ENCODE measurements at places on chromosomes 7 and 10.

DNA sequence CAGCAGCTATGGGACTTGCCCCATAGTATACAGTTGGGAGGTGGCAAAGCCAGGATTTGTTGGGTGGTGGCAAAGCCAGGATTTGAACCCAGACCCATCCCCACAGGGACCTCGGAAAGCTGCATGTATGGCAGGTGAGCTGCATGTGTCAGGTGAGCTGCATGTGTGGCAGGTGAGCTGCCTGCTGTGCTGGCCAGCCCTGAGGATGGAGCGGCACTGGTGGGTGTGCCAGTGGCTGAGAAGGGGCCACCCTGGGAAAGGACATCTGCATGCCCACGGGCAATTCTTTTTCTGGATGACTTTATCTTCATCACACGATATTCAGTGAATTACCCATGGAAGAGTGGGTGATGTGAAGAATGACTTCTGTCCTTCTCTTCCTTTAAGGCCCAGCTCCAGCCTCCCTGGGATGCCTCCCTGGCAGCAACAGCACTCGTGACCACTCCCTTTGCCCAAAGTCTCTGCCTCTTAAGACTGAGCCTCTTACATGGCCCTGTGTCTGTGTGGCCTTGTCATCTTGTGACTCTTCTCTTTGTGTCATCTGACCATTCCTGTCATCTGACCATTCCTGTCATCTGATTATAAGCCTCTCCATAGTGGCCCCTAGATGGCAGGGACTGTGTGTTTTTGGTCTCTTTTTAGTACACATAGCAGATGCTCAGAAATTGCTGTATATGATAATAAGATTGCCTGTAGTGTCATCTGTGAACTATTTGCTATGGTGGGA lies 25.0 kb downstream of the CLEC2L start:
- no peak for DNase-seq

DNA sequence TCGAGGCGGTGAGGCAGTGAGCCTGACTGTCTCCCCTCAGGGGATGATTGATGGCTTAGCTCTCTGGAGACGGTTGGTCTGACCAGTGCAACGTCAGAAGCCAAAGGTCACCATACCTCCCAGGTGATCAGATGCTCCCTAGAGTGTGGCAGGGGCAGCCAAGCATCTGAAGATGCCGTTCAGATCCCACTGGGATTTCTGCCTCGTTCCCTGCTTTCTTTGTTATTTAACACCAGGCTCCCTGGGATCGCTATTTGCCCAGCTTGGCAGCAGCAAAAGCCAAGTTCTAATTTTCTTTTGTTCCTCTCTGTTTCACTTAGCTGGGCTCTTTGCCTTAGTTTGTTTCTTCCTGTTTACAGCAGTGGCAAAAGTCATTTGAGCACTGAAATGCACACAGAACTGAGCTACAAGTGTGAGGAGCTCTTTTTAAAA lies 53.5 kb upstream of the SVIL start:
- DNase-seq: no peak

DNA sequence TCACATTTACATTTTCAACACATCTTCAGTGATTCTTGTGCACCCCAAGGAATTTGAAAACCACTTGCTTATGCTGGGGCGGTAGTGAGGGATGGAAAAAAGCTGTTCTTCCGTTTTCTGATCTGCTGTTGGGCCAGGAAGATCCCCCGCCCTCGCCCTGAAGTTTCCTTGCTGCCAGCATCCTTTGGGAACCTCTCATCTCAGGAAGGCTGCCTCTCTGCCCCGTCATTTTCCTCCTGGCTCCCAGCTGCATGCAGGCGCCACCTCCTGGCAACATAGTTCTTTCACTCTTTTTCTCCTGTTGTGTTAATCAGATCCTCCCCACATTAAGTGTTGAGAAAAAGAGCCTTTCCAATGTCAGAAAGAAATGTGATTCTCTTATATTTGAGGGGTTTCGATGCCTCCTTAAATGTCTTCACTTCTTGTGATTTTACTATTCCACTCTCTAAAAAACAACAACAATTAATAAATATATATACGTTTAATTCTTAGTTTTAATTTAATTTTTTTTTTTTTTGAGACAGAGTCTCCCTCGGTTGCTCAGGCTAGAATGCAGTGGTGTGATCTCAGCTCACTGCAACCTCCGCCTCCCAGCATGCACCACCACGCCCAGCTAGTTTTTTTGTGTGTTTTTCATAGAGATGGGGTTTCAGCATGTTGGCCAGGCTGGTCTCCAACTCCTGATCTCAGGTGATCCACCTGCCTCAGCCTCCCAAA lies 122.9 kb downstream of the RALA start:
- DNase-seq: peak; percentile 41

DNA sequence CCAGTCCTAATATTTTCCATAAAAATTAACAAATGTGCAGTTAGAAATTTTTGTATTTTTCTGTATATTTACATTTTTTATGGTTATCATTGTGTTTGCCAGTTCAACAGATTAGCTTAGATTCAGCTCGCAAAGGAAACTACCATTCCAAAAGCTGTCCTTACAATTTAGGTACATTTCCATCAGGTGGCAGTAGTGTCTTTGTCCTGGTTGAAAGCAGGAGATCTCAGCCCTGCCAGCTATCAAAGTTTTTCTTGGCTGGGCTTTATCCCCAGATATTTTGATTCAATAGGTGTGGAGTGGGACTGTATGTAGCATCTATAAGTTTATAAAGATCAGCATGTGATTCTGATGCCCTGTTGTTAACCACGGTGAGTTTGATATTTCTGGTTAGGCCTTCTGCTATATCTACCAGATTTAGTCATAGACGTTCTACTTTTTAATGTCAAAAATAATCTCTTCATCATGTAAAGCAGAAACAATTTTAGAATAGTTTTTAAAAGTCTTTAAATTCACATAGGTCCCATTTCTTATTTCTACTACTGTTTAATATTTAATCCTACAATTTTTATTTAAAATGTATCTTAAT lies 15.5 kb upstream of the ICA1 start:
- DNase-seq: no peak

GRCh38 chr10:69449841-69450240 lies 1.4 kb upstream of the TSPAN15 start:
- no peak for DNase-seq

- DNase-seq: no peak
Observed at GRCh38 chr7:69433081-69433480, 165.2 kb upstream of the AUTS2 start.

DNA sequence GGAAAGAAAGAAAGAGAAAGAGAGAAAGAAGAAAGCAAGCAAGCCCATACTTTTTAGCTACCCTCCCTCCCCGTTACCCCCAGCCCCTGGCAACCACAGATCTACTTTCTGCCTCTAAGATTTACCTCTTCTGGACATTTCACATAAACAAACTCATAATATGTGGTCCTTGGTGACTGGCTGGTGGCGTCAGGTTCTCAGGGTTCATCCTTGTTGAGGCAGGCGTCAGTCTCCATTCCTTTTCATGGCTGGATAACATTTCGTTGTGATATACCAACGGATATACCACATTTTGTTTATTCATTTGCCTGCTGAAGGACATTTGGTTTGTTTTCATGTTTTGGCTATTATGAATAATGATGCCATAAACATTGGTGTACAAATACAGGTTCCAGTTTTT lies 30.5 kb downstream of the CDH23 start:
- no peak for DNase-seq

DNA sequence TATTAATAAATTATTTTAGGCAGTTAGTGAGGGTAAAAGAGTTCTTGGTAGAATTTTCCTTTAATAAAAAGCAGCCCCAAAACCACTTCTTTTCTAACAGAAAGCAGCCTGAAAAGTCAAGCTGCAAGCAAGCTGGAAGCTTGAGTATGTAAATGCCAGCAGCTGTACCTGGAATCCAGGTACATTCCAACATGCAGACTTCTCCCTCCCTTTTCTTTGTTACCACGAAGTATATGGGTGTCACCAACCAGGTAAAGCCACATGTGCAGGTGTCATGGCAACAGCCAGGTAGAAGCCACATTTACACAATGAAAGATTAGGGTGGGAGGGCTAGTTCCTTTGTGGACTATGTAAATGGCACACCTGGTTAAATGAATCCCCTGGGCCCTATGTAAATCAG lies 114.6 kb downstream of the EPC1 start:
- DNase-seq: peak; percentile 34

DNA sequence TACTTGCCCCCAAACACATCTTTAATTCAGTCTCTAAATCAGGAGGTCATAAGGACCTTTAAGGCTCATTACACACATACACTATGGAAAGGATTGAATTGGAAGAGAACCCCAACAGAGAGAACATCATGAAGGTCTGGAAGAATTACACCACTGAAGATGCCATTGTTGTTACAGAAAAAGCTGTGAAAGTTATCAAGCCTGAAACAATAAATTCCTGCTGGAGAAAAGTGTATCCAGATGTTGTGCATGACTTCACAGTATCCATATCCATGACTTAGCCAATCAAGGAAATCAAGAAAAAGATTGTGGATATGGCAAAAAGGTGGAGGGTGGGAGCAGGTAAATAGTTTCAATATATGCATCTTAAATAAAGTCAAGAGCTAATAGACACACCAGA lies 13.7 kb downstream of the LIPA start:
- DNase-seq: no peak

- DNase-seq: no peak
Observed at GRCh38 chr7:154475864-154476263, 423.7 kb downstream of the DPP6 start.

DNA sequence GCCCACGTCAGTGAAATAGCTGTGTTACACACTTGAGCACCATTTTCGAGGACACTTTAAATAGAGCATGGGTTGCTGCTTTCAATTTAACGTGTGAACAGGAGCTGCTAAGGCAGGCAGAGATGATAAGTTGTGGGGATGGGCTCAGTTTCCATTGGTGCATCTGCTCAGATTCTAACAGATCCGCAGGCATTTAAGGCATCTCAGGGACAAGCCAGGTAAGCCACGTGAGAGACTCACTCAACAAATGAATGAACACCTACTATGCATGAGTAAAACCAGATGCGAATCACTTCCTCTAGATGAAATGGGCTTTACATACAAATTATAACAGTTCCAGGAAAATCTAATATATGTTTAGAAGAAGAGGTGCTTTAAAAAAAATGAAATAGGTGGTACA lies 34.6 kb downstream of the PLXNA4 start:
- DNase-seq: no peak

- no peak for DNase-seq
Observed at GRCh38 chr10:69124563-69125268, 738 bp downstream of the VPS26A start.

GRCh38 chr10:127907411-127908105 lies 655 bp downstream of the PTPRE start:
- DNase-seq: no peak

- DNase-seq: no peak
Observed at GRCh38 chr7:151024435-151025056, at the start of gene ATG9B. ATG9B (minus strand) TSS chr7:151024494; CDS start chr7:151024423, 71 bp downstream.

GRCh38 chr7:130020434-130020833 lies 30.7 kb downstream of the ZC3HC1 start:
- DNase-seq: no peak

DNA sequence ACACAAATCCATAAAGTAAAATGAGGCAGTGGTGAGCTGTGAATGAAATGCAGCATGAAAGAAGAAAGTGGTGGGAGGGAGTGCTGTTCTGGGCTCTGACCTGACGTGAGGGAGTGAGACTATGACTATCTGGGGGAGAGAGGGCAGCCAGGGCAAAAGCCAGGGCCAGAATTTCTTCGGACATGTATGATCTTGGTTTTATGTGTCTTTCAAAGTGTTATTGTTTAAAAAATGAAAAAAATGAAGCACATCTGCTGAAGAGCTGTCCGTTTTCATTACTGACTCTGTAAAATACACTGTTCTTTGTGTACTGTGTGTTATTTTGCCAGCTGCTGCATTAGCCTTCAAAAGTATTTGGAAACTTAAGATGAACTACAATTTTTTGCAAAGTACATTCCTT lies 70.2 kb upstream of the KLF14 start:
- no peak for DNase-seq

GRCh38 chr7:20159226-20159747 lies 57.9 kb downstream of the MACC1 start:
- no peak for DNase-seq

DNA sequence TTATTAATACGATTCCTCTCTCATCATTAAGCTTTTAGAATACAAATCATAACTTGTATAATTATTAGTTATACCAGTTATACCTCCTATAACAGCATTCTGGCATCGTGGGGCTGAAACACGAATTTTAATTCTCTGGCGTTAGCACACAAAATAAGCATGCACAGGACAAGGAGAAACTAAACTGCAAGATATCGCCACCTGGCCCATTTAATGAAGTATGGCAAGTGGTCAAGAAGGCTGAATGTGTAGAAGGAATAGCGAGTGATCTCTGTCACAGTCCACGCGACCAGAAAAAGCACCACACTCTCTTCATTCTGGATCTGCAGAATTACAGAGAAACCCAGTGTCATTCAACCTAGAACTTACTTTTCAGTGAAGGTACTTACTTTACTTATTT lies 18.1 kb downstream of the HACD1 start:
- DNase-seq: no peak

DNA sequence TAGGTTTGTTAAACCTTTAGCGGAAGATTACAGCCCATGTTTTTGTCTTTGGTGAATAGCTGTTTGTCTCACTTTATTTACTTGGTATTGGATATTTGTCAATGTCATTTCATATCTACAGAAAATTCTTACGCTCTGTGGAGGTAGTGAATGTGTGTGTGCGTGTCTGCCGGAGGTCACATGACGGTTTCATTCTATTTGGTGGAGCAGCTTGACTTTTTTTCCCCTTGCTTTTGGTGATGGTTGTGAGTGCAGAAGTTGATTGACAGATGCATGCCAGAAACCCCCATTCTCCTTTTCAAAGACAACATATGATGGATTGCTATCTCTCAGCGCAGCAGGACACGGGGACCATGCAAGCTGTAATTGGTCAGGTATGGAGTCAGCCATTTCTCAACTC lies at the start of gene POU6F2:
POU6F2 (plus strand) TSS at position 225 of the 400 bp plus-strand sequence; CDS start at position 270, 45 bp downstream.
- DNase-seq: no peak

GRCh38 chr7:43823941-43824340 lies 45.4 kb downstream of the MRPS24 start:
- no peak for DNase-seq

- no peak for DNase-seq
Observed at GRCh38 chr7:816751-817671, 15.3 kb upstream of the SUN1 start.

DNA sequence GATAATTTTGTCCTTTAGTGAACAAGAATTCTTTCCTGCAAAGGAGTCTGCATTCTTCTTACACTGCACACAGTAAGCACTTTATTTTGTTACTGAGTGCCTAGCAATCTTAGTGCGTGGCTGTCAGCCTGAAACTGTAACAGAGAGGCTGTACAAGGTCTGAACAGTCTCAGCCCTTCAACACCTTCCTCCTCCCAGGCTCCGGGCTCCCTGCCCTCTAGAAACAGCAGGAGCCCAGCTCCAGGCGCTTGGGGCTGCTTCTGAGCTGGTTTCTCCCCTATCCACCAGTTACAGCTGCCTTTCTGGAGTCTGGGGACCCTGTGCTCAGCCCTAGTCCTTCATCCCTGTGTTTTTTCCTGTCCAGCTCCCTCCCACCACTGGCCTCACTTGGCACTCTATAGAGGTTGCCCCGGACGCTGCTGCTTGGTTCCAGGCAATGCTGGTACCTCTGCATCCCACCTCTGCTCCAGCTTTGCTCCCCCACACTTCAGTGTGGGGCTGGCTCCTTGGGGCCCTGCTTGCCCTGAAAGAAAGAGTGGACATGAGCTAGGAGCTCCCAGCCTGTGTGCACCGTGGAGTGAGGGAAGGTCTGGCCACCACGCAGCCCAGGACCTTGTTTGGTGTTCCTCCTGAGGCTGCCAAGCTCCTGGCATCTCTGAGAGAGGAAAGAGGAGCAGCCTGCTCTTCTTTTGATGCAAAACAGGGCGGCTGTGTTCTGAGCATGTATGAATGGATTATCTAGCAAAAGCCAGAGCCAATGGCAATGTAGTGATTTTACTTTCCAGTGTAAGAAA lies 251.2 kb upstream of the GRB10 start:
- no peak for DNase-seq
